Stimulated activated CD8-positive, alpha-beta memory T cell treated with anti-CD3 and anti-CD28 coated beads, Interleukin-12 subunit alpha, Interleukin-12 subunit beta, amount 100 ng/mL, for 4 hours (primary cell): ENCODE measurements at places on chromosomes 7 and 10.

DNA sequence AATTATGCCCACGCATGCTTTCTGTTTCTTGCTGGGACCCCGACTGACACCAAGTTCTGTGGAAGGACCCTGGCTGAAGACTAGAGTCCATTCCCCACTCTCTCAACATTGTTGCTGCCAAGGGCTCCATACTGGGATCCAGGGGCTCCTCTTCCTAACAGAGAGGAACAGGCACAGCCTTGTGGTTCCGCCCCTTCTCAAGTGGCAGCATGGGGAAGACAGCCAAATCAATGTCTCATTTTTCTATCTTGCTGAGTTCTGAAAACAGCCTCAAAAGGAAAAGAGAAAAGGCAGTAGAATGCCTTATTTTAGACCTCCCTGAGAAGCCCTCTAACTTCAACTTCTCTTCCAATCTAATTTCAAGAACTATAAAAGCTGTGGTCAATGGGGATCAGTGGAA is 23.7 kb upstream of the LAMB1 start:
- DNase-seq: no peak

DNA sequence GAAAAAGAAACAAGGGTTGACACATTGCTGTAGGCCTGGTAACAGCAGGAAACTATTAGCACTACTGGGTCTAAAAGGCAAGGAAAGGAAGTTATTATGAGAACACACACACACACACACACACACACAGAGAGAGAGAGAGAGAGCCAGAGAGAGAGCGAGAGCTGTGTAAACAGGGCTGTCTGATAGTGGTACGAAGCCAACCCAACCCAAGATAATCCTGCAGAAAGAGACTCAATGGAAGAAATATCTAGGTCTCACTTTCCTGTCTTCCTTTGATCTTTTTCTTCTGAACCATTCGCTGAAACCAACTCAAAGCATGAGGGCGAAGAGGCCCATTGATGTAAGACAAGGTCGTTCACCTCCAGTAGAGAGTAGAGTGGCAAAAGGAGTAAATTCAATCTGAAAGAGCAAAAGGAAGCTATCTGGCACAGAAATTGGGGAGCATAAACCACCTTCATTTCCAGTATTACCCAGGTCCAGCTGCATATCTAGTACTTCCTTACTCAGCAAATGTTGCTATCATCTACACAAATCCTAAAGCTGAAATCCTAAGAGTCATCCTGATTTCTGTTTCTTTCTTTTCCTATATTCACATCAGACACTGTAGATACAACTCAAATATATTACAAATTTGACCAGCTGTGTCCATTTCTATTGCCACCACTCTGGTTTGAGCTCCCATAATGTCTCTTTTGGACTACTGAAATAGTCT is 110.2 kb downstream of the TMEM26 start:
- no peak for DNase-seq

GRCh38 chr10:78109210-78109609 is 75.5 kb downstream of the RPS24 start:
- DNase-seq: no peak

GRCh38 chr7:144780071-144780608 is 55.7 kb downstream of the TPK1 start:
- DNase-seq: no peak

DNA sequence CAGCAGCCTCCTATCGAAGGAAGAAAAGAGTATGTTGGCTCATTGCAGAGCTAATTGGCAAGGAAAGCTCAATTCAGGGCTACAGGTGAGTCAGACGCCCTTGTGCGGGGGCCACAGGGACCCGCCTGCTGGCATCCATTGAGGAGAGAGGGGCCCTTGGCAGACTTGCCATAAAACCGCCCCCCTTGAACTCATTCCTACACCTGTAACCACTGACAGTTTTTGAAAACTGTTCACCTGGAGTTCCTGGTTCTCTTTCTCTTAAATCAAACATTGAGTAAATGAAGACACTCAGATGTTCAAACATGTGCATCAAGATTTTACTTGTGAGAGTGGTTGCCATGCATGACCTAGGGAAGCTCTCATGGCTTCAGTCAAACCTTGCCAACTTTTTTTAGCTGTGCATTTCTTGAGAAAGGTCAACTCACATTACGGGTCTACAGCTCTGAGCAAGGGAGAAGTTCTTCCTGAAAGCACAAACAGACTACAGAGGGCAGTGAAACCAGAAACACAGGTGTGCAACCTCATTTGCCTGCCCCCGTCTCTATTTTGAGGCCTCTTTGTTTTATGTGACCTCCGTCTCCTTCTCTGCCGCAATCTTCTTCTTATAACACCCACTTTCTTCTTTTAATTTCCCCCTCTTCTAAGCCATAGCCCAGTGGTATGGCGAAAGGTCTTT is 87.8 kb downstream of the TBXAS1 start:
- DNase-seq: no peak

DNA sequence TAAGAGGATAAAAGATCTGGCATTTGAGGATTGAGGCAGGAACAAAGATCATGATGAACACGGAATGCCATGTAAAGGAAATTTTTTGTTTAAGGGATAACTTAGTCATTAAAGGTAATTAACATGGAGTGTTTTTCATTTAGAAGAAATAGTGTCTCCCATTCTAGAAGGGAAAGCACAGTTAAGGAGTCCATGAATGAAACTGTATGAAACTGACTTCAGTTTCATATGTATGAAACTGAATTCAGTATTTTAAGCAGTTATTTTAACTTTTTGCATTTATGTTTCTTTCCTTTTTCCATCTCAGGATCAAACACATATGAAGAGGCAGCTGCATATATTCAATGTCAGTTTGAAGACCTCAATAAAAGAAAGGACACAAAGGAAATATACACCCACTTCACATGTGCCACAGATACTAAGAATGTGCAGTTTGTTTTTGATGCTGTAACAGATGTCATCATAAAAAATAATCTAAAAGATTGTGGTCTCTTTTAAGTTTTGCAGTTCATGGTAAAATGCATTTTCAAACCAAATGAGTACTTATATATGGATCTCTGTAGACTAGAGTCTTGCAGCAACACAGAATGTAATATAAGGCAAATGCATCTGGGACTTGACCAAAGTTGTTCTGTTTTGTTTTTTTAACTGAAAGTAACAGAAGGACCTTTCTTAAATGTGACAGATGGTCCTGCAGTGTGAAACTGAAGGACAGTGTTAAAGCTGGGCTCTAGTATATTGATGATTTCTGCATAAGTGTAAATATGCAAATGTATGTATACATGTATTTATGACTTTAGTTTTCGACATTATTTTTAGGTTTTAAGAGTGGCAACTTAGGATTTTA is 82.6 kb downstream of the GNAI1 start:
- no peak for DNase-seq

DNA sequence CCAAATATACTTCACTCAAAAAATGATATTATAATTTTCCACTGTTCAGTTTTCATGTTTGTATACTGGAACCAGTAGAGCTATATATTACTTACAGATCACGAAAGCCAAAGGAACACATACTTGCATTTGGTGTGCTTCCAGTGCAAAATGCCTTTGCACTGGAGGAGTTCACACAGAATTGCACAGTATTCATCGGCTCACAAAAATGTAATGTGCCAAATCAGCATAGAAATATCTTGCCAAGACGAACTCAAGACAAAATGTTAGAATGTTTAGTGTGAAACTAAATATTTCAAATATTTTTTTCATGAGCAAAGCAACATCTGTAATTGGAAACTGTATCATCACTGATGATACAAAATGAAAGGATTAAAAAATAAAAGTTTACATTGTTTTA is 646.2 kb upstream of the SEMA3D start:
- no peak for DNase-seq

DNA sequence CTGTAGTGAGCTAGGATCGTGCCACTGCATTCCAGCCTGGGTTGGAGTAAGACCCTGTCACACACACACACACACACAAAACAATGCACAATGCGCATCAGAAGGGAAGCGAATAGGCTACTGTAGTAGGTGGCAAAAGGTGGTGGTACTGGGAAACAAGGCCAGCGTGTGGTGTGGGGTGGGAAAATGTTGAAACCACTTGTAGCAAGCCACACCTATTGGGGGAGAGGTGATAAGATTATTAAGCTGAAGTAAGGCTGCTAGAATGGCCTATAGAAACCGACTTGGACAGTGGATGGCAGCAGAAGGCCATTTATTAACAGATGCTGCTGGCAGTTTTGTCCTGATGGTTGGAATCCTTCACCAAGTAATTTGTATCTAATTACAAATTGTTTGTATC is 7.2 kb upstream of the CHCHD1 start:
- DNase-seq: no peak

- no peak for DNase-seq
These were observed 264.2 kb upstream of the ZMIZ1 start for GRCh38 chr10:78804411-78805032.

DNA sequence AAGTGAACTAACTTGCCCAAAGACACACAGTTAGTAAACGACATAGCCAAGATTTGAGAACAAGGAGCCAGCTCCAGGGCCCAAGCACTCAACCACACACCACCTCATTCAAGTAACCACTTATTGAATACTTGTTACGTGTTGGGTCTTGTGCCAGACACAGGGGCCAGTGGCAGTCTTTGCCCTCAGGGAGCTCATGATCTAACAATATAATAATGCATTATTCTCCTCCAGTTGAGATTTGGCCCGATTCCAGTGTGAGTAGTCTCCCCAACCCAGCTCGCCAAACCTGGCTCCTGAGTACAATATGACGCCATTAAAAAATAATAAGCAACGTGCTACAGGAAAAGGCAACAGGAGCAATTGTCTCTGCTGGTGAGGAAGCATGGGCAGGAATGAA is 14.4 kb upstream of the STK17A start:
- DNase-seq: no peak

GRCh38 chr10:3770611-3771110 is 14.3 kb downstream of the KLF6 start:
- no peak for DNase-seq

- DNase-seq: no peak
These were observed 7.4 kb upstream of the ZNF33A start for GRCh38 chr10:38003026-38003425.

- peak; percentile 58 for DNase-seq
These were observed 57.1 kb upstream of the PCGF5 start for GRCh38 chr10:91163269-91163868.

GRCh38 chr10:132722394-132723329 is 63.3 kb downstream of the NKX6-2 start:
- DNase-seq: no peak

DNA sequence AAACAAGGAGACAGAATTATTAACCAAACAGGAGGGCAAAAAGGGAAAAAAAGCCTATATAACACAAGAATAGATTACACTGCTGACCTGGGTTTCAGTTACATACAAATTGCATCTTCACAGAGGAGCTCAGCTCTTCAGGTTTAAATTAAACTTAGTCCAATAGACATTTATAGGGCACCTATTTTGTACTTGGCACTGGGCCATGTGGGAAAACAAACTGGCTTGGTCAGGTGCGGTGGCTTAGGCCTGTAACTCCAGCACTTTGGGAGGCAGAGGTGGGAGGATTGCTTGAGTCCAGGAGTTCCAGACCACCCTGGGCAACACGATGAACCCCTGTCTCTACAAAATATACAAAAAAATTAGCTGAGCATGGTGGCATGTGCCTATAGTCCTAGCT is 62.3 kb upstream of the CCDC6 start:
- DNase-seq: no peak

GRCh38 chr10:71742301-71743088 is 22.9 kb upstream of the C10orf105 start:
- DNase-seq: no peak

GRCh38 chr10:72692994-72693781 is 1.2 kb downstream of the MCU start:
- no peak for DNase-seq

GRCh38 chr10:71713135-71714030 is 6.2 kb downstream of the C10orf105 start:
- DNase-seq: no peak

DNA sequence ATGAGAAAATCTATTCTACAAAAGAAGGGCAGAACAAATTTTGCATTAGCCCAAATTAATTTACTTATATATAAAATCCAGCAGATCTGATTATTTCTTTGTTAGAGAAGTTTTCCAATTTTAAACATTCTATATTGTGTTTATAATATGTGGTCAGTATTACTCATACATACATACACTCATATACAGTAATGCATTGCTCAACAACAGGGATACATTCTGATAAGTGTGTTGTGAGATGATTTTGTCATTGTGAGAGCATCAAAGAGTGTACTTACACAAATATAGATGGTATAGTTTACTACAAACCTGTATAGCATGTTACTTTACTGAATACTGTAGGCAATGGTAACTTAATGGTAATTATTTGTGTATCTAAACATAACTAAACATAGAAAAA is 239.6 kb upstream of the ETV1 start:
- no peak for DNase-seq
